ENCODE measurements at places on chromosomes 2 and 18.

DNA sequence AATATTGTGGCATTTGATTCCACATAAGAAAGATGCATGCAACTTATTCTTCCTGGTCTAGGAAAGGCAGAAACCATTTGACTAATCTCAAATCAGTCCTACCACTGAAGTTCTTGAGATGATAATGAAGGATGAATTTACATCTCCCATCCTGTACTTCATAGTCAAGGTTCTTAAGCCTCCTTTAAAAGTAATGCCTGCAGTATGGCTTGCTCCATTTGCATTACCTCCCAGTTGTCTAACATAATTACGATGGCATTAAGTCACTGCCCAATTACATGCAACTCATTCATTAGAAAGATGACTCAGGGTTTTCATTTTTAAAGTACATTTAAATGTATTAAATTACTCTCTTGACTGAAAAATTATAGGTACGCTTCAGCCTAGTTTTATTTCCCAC, 32.2 kb downstream of the THADA start:
- DNase-seq, result no peak

- DNase-seq, result no peak
Observed at GRCh38 chr18:26456070-26456491, 92.3 kb downstream of the KCTD1 start.

DNA sequence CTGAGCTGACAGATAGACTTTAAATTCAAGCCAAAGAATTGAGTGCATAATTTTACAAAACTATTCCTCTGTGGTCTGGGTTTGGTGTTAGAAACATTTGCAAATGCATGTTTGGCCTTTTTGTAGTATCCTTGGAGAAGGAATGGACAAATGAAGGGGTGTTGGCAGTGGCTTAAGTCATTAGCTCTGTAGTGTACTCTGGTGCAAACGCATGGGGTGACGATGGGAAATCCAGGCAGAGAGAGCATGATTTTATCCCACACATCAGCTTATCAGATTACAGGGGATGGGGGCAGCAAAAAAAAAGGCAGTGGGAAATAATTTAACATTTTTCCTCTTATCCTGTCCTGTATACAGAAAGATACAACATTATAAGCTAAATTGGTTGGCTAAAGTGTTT, 320.6 kb downstream of the ZNF516 start:
- DNase-seq, result no peak

DNA sequence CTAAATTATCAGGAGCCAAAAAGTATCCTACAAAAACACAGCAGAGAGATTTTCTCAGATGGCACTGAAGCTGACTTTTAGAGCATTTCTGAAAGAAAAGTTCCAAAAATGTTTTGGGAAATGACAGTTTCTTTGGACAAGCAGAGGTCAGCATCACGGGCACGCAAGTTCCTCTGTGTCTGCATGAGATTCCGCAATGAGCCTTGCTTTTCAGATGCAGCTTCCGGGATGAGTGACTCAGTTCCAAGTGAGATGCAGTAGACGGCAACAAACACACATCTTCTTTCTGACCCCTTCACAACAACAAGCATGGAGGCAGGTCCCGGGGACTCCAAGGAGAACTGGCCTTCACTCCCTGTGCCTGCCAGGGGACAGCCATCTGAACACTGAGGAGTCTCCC, 76.6 kb downstream of the EIPR1 start:
- no peak for DNase-seq

- DNase-seq, result no peak
Observed at GRCh38 chr2:232024457-232024856, 62.9 kb downstream of the DIS3L2 start.

- DNase-seq, result no peak
Observed at GRCh38 chr2:177026253-177026652, 186.3 kb upstream of the HNRNPA3 start.

- DNase-seq, result no peak
Observed at GRCh38 chr2:102335871-102336366, 19.7 kb upstream of the IL18R1 start.

DNA sequence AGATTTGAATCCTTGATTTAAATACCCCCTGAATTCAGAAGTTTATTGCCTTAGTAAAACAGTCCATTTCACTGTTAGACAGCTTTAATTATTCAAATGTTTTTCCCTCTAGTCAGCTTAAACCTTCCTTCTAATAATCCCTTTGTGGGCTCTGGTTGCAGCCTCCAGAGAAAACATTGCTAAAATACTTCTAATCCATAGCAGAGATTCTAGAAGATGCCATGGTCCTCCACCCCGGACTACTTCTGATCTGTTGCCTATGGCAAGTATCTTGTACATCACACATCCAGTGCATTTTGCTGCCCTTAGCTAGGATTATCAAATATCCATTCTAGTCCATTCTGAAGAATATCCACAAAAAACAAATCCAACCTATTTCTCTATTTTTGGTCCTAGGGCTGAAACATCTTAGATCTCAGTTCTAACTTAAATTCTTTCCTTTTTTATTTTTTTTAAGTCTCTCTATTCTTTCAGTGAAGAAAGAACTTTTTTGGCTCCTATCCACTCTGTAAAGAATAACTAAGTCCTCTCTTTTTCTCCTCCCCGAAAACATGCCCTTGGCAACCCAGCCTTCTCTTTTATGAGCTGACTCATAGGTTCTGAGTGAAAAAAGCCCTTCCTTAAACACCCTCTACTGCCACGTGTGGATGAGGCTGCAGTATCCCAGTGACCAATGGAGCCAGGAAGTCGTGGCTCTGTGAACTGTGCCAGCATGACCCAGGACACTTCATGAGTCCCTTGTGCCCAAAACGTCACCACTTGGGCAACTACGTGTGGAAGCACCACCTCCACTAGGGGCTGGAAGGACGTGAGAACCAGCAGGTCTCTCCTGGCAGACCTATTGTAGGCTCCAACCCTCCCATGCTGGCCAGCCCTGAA, 349.8 kb downstream of the TNS1 start:
- DNase-seq, result no peak

GRCh38 chr2:46825939-46826568, 89.6 kb downstream of the MCFD2 start:
- no peak for DNase-seq

- DNase-seq, result no peak
Observed at GRCh38 chr18:13461469-13461868, 242.9 kb downstream of the LDLRAD4 start.

- no peak for DNase-seq
Observed at GRCh38 chr2:70728128-70728527, 39.9 kb downstream of the ADD2 start.

GRCh38 chr18:72768681-72769229, 99.0 kb downstream of the NETO1 start:
- DNase-seq, result no peak

- DNase-seq, result no peak
Observed at GRCh38 chr2:236584521-236585384, 15.1 kb downstream of the ACKR3 start.

GRCh38 chr18:28204154-28204553, 27.2 kb upstream of the CDH2 start:
- no peak for DNase-seq

All from activated T-helper 1 cell treated with anti-CD3 and anti-CD28 coated beads, Interleukin-12 subunit alpha, Interleukin-12 subunit beta, Interleukin-2, Interleukin-4 antibody, amounts not matched to agents 30 ng/mL and 10 ng/mL and 1 ng/mL, durations not matched to agents 14 hours and 24 hours and 36 hours (primary cell).